ENCODE measurements at places on chromosomes 2 and 18.

- no peaks in the 10 kb centered on the region for H3K36me3 ChIP-seq
- no peak overlapping the region for H3K27ac ChIP-seq
- H3K27me3 ChIP-seq, result no peaks in the 10 kb centered on the region
Measured at GRCh38 chr2:241546771-241547498, 11.6 kb upstream of the BOK start.

GRCh38 chr18:75467281-75467795 lies 39.8 kb upstream of the SMIM21 start:
- DNase-seq, result no peak
- no peak overlapping the region for H3K4me3 ChIP-seq
- no peak overlapping the region for H3K27ac ChIP-seq

- H3K27ac ChIP-seq, result no peak overlapping the region
- no peaks in the 10 kb centered on the region for H3K27me3 ChIP-seq
Measured at GRCh38 chr2:42314892-42315468, 46.0 kb downstream of the COX7A2L start.

GRCh38 chr2:206572725-206573124 lies 69.6 kb upstream of the FAM237A start:
- no peaks in the 10 kb centered on the region for H3K36me3 ChIP-seq
- no peak overlapping the region for H3K4me3 ChIP-seq
- H3K27me3 ChIP-seq, result no peaks in the 10 kb centered on the region
- no peak overlapping the region for H3K27ac ChIP-seq
- no peaks in the 10 kb centered on the region for H3K4me1 ChIP-seq

GRCh38 chr2:212686285-212686895 lies 147.8 kb upstream of the ERBB4 start:
- H3K4me3 ChIP-seq, result no peak overlapping the region
- H3K27me3 ChIP-seq, result no peaks in the 10 kb centered on the region
- H3K36me3 ChIP-seq, result no peaks in the 10 kb centered on the region
- DNase-seq, result no peak

GRCh38 chr18:60663060-60663989 lies 290.8 kb upstream of the MC4R start:
- no peaks in the 10 kb centered on the region for H3K27me3 ChIP-seq
- no peaks in the 10 kb centered on the region for H3K4me1 ChIP-seq
- no peak for DNase-seq
- H3K4me3 ChIP-seq, result no peak overlapping the region

DNA sequence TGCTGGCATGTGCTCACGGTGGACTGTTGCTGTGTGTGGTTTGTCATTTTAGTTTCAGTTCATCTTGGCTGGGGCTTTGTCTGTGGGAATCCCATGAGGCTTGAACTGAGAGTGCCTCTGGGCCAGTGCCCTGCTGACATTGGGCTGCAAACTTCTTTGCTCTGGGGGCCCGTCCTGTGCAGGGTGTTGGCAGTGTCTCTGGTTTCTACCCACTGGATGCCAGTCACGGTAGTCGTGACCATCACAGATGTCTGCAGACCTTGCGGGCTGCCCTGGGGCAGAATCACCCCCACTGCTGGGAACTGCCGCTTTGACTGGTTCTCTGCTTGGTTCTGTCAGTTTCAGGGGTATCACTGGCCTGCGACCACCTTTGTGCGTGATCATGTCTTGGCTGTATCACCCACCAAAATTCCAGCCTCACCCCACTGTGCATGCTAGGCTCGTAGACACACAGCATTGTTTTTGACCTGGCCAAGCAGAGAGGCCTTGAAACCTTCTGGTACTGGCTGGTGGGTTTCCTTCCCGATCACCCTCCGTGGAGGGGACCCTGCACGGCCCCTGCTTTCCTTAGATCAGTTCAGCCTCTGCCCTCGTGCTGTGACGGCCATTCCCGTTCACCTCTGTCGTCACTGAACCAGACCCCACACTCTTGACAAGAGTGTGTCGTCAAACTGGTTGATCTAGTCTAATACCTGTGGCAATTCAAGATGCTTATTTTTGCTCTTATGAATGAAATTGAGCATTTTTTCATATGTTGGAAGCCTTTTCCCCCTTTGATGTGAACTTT lies 57.6 kb downstream of the KCNG2 start:
- no peak overlapping the region for H3K27ac ChIP-seq
- no peak overlapping the region for H3K4me3 ChIP-seq
- DNase-seq, result peak; percentile 80
- H3K27me3 ChIP-seq, result no peaks in the 10 kb centered on the region
- no peaks in the 10 kb centered on the region for H3K36me3 ChIP-seq
- no peaks in the 10 kb centered on the region for H3K4me1 ChIP-seq

- no peak overlapping the region for H3K4me3 ChIP-seq
- peaks cover 9% of the 10 kb centered on the region for H3K27me3 ChIP-seq
- H3K4me1 ChIP-seq, result peaks cover 11% of the 10 kb centered on the region
- H3K36me3 ChIP-seq, result no peaks in the 10 kb centered on the region
Measured at GRCh38 chr18:47263430-47264307, 12.2 kb upstream of the SKOR2 start.

DNA sequence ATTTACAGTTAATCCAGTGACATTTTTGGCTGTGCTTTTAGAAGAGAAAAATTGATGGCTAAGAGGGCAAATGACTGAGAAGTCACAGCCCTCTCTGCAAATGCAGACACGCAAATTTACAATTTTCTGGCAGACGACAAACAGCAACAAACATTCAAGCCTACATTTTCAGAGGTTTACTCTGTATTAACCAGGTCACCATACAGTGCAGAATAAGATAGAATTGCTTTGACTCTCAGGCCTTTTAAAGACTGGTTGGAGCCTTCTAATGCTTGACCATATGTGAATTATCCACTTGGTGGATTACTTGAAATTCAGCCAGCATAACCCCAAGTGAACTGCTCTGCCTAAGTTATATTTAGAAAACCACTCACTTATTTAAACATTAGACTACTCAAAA lies 280.9 kb upstream of the STON1 start:
- no peak overlapping the region for H3K4me3 ChIP-seq
- H3K27ac ChIP-seq, result no peak overlapping the region
- no peak for DNase-seq
- H3K36me3 ChIP-seq, result no peaks in the 10 kb centered on the region
- peaks cover 14% of the 10 kb centered on the region for H3K4me1 ChIP-seq
- H3K27me3 ChIP-seq, result no peaks in the 10 kb centered on the region

- H3K4me3 ChIP-seq, result no peak overlapping the region
- no peaks in the 10 kb centered on the region for H3K27me3 ChIP-seq
- H3K27ac ChIP-seq, result no peak overlapping the region
- DNase-seq, result no peak
- H3K36me3 ChIP-seq, result peaks cover 3% of the 10 kb centered on the region
- peaks cover 2% of the 10 kb centered on the region for H3K4me1 ChIP-seq
Measured at GRCh38 chr18:32275221-32275620, 85.4 kb downstream of the MEP1B start.

DNA sequence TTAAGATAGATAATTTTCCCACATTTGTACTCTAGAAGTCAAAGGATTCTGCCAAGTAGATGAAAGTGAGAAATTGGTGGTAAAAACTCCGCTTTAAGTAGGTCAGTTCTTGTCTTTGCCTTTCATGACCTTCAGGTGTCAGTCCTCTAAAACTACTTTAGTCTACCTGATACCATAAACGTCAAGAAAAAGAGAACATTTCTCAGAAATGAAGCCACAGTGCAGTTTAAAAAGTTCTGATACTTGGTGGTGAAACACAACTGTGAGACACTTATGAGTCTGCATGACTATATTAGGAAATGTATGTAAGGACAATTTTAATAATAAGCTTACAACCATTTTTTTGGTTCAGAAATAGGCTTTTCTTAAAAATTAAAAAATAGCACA lies 583.3 kb downstream of the SATB2 start:
- H3K4me3 ChIP-seq, result no peak overlapping the region
- no peak for DNase-seq
- no peaks in the 10 kb centered on the region for H3K4me1 ChIP-seq

GRCh38 chr2:72147303-72147971 lies at the start of gene CYP26B1:
Gene CYP26B1, minus strand, starts transcription at chr2:72147862. Its CDS starts 28 bp downstream, at chr2:72147834.
- H3K4me3 ChIP-seq, result peak within 1 kb of the TSS; percentile 43
- peaks cover 72% of the 10 kb centered on the region for H3K4me1 ChIP-seq
- peaks cover 21% of the 10 kb centered on the region for H3K27me3 ChIP-seq

DNA sequence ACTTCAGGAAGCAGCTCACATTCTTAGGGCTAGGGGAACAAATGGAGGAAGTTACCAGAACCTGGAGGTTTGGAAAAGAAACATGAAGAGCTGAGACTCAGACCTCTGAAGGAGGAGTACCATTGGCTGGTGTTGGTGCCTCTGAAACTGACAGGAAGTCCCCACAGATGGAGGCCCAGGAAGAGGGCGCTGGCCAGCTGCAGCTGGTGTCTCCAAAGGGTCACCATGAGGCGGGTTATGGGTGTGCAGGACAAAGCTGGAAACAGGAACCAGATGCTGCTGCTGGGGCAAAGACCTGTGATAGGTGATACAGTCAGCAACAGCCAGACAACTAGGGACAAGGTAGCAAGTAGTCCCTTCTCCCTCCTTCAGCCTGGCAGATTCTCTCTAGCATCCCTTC lies 136.5 kb upstream of the SERPINE2 start:
- H3K36me3 ChIP-seq, result no peaks in the 10 kb centered on the region
- H3K27ac ChIP-seq, result no peak overlapping the region
- H3K4me1 ChIP-seq, result no peaks in the 10 kb centered on the region
- no peak overlapping the region for H3K4me3 ChIP-seq

- no peaks in the 10 kb centered on the region for H3K36me3 ChIP-seq
- no peak overlapping the region for H3K27ac ChIP-seq
- DNase-seq, result no peak
- no peaks in the 10 kb centered on the region for H3K4me1 ChIP-seq
- no peak overlapping the region for H3K4me3 ChIP-seq
Measured at GRCh38 chr2:15010346-15010745, 377.8 kb downstream of the LRATD1 start.

GRCh38 chr2:39468579-39469451 lies 31.7 kb upstream of the MAP4K3 start:
- no peaks in the 10 kb centered on the region for H3K36me3 ChIP-seq
- no peak overlapping the region for H3K4me3 ChIP-seq
- no peak for DNase-seq
- peak overlapping the region; percentile 60 for H3K27ac ChIP-seq

DNA sequence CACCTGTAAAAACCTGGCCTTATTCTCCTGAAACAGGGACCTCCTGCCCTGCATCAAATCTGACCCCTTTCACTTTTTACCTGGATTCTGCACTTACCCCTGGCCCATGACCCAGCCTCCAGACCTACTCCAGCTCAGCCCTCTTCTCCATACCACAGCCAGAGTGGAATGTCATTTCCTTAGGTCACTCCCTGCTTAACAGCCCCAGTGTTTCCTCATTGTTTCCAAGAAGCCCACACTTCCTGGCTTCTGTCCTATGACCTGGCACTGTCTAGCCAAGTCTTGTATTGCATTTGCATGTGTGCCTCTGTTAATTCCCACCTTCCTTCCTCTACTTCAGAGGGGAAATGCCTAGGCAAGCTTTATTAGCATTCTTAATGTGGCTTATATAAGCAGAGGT lies 51.4 kb upstream of the TRIB2 start:
- H3K4me3 ChIP-seq, result no peak overlapping the region
- no peaks in the 10 kb centered on the region for H3K27me3 ChIP-seq
- no peak overlapping the region for H3K27ac ChIP-seq
- no peaks in the 10 kb centered on the region for H3K4me1 ChIP-seq
- no peaks in the 10 kb centered on the region for H3K36me3 ChIP-seq

GRCh38 chr2:25632396-25632795 lies 41.0 kb downstream of the DTNB start:
- H3K27ac ChIP-seq, result no peak overlapping the region
- H3K4me1 ChIP-seq, result no peaks in the 10 kb centered on the region
- DNase-seq, result no peak
- no peak overlapping the region for H3K4me3 ChIP-seq

GRCh38 chr2:94994063-94994913 lies 31.2 kb upstream of the MAL start:
- H3K27me3 ChIP-seq, result no peaks in the 10 kb centered on the region
- DNase-seq, result no peak
- H3K4me3 ChIP-seq, result no peak overlapping the region
- no peak overlapping the region for H3K27ac ChIP-seq
- H3K36me3 ChIP-seq, result no peaks in the 10 kb centered on the region

- no peaks in the 10 kb centered on the region for H3K27me3 ChIP-seq
- no peak for DNase-seq
- H3K27ac ChIP-seq, result no peak overlapping the region
- peaks cover 81% of the 10 kb centered on the region for H3K4me1 ChIP-seq
- H3K36me3 ChIP-seq, result no peaks in the 10 kb centered on the region
- H3K4me3 ChIP-seq, result no peak overlapping the region
Measured at GRCh38 chr2:85253890-85254289, 73.9 kb downstream of the TGOLN2 start.

DNA sequence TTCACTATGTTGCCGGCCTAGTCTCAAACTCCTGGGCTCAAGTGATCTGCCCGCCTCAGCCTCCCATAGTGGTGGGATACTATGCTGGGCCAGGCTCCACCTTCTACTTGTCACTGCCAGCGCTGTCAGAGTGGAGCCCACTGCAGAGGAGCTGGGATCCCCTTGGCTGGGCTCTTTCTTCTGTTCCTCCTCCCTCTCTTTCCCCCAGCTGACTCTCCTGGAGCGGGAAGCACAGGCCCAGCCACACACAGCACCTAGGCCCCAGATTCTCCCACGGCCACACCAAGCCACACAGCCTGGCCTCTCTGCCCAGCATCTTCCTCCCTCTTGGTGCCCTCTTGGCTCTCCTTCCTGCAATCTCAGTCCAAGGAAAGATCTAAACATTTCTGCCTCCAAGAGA lies 3.7 kb upstream of the GAREM2 start:
- no peak overlapping the region for H3K27ac ChIP-seq
- H3K4me3 ChIP-seq, result no peak overlapping the region
- H3K36me3 ChIP-seq, result no peaks in the 10 kb centered on the region
- H3K4me1 ChIP-seq, result peaks cover 12% of the 10 kb centered on the region
- H3K27me3 ChIP-seq, result peaks cover 7% of the 10 kb centered on the region

DNA sequence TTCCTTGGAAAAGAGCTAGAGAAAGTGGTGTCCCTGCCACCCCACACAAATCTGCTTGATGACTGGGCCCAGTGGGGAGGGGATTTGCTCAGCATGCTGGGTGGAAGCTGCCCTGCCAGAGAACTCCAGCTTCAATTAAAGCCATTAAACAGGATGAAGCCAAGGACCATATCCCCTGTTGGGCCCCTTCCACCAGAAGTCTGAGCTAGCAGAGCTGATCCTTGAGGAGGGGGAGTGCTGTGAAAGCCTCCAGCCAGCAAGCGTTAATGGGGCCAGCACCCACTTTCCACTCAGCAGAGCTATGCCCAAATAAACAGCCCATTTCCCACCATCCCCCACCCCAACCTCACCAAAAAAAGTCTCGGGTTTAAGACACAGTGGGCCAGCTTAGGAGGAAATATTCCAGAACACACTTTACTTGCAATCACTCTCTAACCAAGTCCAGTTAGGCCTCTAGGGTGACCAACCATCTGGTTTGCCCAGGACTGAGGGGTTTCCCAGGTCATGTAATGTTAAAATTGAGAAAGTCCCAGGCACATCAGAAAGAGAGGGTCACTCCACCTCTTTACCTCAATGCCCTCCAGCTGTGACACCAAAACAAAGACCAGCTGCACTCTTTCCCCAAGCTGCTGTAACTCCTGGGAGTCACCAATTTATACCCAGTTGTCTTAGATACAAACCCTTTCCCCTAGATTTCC lies 132.3 kb downstream of the FOXI3 start:
- no peak overlapping the region for H3K4me3 ChIP-seq
- no peak for DNase-seq
- H3K27ac ChIP-seq, result no peak overlapping the region
- H3K4me1 ChIP-seq, result no peaks in the 10 kb centered on the region
- no peaks in the 10 kb centered on the region for H3K27me3 ChIP-seq

GRCh38 chr2:43127208-43127940 lies 99.0 kb downstream of the ZFP36L2 start:
- DNase-seq, result peak; percentile 85
- no peaks in the 10 kb centered on the region for H3K36me3 ChIP-seq
- no peak overlapping the region for H3K4me3 ChIP-seq
- peaks cover 58% of the 10 kb centered on the region for H3K4me1 ChIP-seq

- H3K36me3 ChIP-seq, result no peaks in the 10 kb centered on the region
- no peak overlapping the region for H3K4me3 ChIP-seq
- H3K27me3 ChIP-seq, result no peaks in the 10 kb centered on the region
- H3K27ac ChIP-seq, result no peak overlapping the region
Measured at GRCh38 chr2:32691678-32692077, 63.8 kb downstream of the TTC27 start.
